ENCODE measurements at places on chromosomes 3 and 15.

DNA sequence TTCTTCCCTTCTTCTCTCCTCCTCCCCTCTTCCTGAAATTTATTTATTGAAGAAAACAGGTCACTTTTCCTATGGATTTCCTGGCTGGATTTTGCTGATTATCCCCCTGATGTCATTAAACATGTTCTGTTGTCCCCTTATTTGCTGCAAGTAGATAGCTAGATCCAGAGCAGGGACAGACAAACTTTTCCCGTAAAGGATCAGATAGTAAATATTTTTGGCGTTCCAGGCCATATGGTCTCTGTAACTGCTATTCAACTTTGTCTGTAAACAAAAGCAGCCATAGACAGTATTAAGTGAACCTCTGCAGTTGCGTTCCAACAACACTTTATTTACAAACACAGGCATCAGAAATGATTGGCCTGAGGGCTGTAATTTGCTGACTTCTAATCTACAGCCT lies 241.3 kb downstream of the NEK10 start:
- no peak for DNase-seq

GRCh38 chr15:46589088-46589487 lies 954.3 kb downstream of the SQOR start:
- DNase-seq: no peak

DNA sequence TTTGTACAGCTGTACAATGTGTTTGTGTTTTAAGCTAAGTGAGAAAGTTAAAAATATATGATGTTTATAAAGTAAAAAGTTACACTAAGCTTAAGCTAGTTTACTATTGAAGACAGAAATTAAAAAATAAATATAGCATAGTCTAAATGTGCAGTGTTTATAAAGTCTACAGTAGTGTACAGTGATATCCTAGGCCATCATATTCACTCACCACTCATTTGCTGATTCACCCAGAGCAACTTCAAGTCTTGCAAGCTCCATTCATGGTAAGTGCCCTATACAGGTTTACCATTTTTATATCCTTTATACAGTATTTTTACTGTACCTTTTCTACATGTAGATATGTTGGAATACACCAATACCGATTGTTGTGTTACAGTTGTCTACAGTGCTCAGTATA lies 553.2 kb upstream of the TBL1XR1 start:
- no peak for DNase-seq

GRCh38 chr15:32852771-32853170 lies 135.0 kb downstream of the GREM1 start:
- no peak for DNase-seq

Measured in stimulated activated CD8-positive, alpha-beta memory T cell treated with anti-CD3 and anti-CD28 coated beads, Interleukin-7, amount 100 ng/mL, for 1 hour (primary cell).